Uterus (tissue), 4 donors: ENCODE measurements at places on chromosomes 2 and 18. TPM values are rescaled to one million over a fixed set of nuclear protein-coding genes. Genes with fewer than 3 reads are reported as not detected.

DNA sequence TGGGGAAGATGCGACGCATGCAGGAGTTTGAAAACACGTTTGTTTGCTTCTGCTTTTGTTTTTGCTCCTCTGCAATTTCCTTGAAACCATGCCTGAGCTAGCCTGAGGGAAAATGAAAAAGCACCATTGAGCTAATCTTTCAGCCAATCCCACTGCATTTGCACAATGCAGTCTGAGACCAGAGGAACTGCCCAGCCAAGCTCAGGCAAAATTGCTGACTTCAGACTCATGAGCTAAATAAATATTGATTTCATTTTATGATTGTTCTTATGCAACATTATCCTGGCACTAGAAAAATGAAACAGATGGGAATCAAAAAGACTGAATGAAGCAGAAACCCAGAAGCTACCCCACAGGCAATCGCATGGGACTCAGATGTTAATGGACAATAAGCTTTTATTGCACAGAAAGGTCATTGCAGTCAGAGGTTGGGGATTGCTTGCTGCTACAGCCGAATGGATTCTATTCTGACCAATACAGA, 37.0 kb downstream of the TPRKB start:
- no peak overlapping the region for H3K4me3 ChIP-seq
- DNase-seq, result no peak
- H3K4me1 ChIP-seq, result no peaks in the 10 kb centered on the region
- peak overlapping the region; percentile 36 for H3K27ac ChIP-seq
- H3K27me3 ChIP-seq, result no peaks in the 10 kb centered on the region

GRCh38 chr2:2520401-2520811, 189.3 kb upstream of the MYT1L start:
- H3K36me3 ChIP-seq, result no peaks in the 10 kb centered on the region
- no peaks in the 10 kb centered on the region for H3K4me1 ChIP-seq
- H3K4me3 ChIP-seq, result no peak overlapping the region
- no peak for DNase-seq

- no peaks in the 10 kb centered on the region for H3K36me3 ChIP-seq
- no peak overlapping the region for H3K27ac ChIP-seq
- no peaks in the 10 kb centered on the region for H3K4me1 ChIP-seq
- no peaks in the 10 kb centered on the region for H3K27me3 ChIP-seq
- no peak overlapping the region for H3K4me3 ChIP-seq
Measured at GRCh38 chr18:29250259-29250658, 1073.3 kb upstream of the CDH2 start.

- no peak for DNase-seq
- H3K4me3 ChIP-seq, result no peak overlapping the region
- no peaks in the 10 kb centered on the region for H3K4me1 ChIP-seq
- no peaks in the 10 kb centered on the region for H3K36me3 ChIP-seq
- H3K27me3 ChIP-seq, result no peaks in the 10 kb centered on the region
- H3K27ac ChIP-seq, result no peak overlapping the region
Measured at GRCh38 chr2:95056461-95057459, 31.3 kb downstream of the MAL start.

Gene RBM44
- 1.0 TPM for total RNA-seq

Gene HNMT
- total RNA-seq, result 122 TPM

- H3K4me1 ChIP-seq, result no peaks in the 10 kb centered on the region
- no peak overlapping the region for H3K4me3 ChIP-seq
- no peak overlapping the region for H3K27ac ChIP-seq
- H3K36me3 ChIP-seq, result no peaks in the 10 kb centered on the region
- no peak for DNase-seq
- H3K27me3 ChIP-seq, result no peaks in the 10 kb centered on the region
Measured at GRCh38 chr2:1561811-1562421, 148.7 kb downstream of the TPO start.

Gene PLGLB1
- total RNA-seq, result 4.9 TPM

Gene PLEKHH2
- total RNA-seq, result 124 TPM

- peak overlapping the region; percentile 36 for H3K27ac ChIP-seq
- no peaks in the 10 kb centered on the region for H3K27me3 ChIP-seq
- no peaks in the 10 kb centered on the region for H3K4me1 ChIP-seq
- H3K36me3 ChIP-seq, result no peaks in the 10 kb centered on the region
- no peak for DNase-seq
- no peak overlapping the region for H3K4me3 ChIP-seq
Measured at GRCh38 chr18:35457140-35457704, 40.5 kb downstream of the INO80C start.

DNA sequence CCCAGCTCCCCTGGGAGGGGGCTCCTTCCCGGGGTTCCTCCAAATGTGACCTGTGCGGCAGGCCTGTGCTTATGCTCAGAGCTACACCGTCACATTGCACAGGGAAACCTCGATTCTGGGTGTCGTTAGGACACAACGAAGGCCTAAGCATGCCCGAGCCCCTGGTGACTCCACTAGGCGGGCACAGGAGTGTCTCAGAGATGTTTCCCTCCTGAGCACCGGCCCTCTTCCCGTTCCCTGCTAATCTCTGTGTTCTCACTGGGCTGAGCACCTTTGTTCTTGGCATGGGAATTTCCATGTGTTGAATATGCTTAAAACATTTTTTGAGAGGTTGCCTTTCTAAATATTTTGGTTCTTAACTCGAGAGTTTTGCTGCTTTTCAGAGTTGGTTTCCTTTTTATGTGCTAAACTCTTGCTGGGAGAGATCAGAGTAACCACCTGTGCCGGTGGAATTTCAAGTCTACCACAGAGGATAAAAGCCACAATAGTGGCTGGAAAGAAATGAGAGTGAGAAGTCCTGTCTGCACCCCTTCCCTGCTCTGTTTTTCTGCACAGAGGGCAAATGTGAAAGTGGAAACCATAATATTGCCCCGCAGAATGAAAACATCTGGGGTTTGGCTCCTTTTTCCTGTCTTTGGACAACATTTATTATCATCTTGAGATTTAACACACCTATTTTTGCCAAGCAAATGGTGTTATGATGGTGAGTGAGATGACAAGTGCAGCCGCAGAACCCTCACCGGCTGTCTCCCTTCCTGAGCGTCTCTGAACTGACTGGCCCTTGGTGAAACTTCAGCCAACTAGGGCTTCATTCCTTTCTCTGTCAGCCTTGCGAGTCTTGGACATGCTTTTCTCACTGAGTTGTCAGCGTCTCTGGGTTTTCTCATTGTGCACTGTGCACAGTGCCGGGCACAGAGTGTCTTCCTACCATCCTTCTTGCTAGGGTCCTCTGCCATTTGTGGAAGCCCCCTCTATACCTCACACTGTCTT, 154.1 kb downstream of the VAPA start:
- H3K4me1 ChIP-seq, result no peaks in the 10 kb centered on the region
- H3K4me3 ChIP-seq, result no peak overlapping the region
- H3K27me3 ChIP-seq, result no peaks in the 10 kb centered on the region
- H3K27ac ChIP-seq, result peak overlapping the region; percentile 44

Gene KRCC1
- 19.7 TPM for total RNA-seq

- no peak for DNase-seq
- H3K4me1 ChIP-seq, result no peaks in the 10 kb centered on the region
- no peak overlapping the region for H3K27ac ChIP-seq
- no peak overlapping the region for H3K4me3 ChIP-seq
Measured at GRCh38 chr2:188919824-188920223, 54.3 kb upstream of the COL3A1 start.

Gene NYAP2
- not detected for total RNA-seq

DNA sequence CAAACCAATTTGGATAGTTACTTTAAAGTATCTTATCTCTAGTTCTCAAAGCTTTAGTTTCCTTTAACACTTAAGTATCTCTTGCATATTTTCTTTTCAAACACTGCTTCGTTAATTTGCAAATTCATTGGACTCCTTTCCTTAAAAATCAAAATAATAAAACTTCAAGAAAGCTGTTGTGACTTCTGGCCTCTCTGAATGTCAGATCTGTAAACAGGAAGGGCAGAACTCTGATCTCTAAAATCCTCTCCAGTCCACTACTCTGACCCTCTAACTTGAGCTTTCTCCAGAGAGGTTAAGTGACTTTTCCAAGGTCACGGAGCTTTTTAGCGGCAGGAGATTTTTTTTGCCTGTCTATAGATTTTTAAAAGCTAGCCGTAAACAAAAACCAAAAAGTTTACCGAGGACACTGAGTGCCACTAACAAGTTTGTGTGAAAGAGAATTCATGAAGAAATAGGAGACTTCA, 155.5 kb downstream of the TGIF1 start:
- H3K27me3 ChIP-seq, result no peaks in the 10 kb centered on the region
- peak overlapping the region; percentile 32 for H3K4me3 ChIP-seq
- peak overlapping the region; percentile 92 for H3K27ac ChIP-seq
- H3K4me1 ChIP-seq, result no peaks in the 10 kb centered on the region
- H3K36me3 ChIP-seq, result no peaks in the 10 kb centered on the region

GRCh38 chr2:168244318-168244717, 3.1 kb downstream of the STK39 start:
- no peaks in the 10 kb centered on the region for H3K4me1 ChIP-seq
- H3K36me3 ChIP-seq, result no peaks in the 10 kb centered on the region
- H3K4me3 ChIP-seq, result no peak overlapping the region
- no peaks in the 10 kb centered on the region for H3K27me3 ChIP-seq
- no peak overlapping the region for H3K27ac ChIP-seq
- DNase-seq, result no peak

- no peaks in the 10 kb centered on the region for H3K27me3 ChIP-seq
- no peaks in the 10 kb centered on the region for H3K4me1 ChIP-seq
- DNase-seq, result no peak
- H3K27ac ChIP-seq, result no peak overlapping the region
Measured at GRCh38 chr2:25201794-25202193, 33.4 kb upstream of the POMC start.

- H3K27ac ChIP-seq, result no peak overlapping the region
- no peak overlapping the region for H3K4me3 ChIP-seq
- H3K36me3 ChIP-seq, result no peaks in the 10 kb centered on the region
- no peaks in the 10 kb centered on the region for H3K4me1 ChIP-seq
- no peaks in the 10 kb centered on the region for H3K27me3 ChIP-seq
Measured at GRCh38 chr2:223081789-223082188, 29.8 kb downstream of the KCNE4 start.

- no peaks in the 10 kb centered on the region for H3K27me3 ChIP-seq
- no peak for DNase-seq
- no peaks in the 10 kb centered on the region for H3K36me3 ChIP-seq
- no peaks in the 10 kb centered on the region for H3K4me1 ChIP-seq
- no peak overlapping the region for H3K27ac ChIP-seq
Measured at GRCh38 chr2:226701052-226701451, 98.6 kb downstream of the IRS1 start.

GRCh38 chr18:12053289-12053688, 40.4 kb upstream of the ANKRD62 start:
- DNase-seq, result no peak
- no peaks in the 10 kb centered on the region for H3K4me1 ChIP-seq
- no peaks in the 10 kb centered on the region for H3K36me3 ChIP-seq
- no peak overlapping the region for H3K4me3 ChIP-seq

Gene BOLL
- not detected for total RNA-seq

GRCh38 chr18:50706651-50707050, 113.2 kb downstream of the MRO start:
- H3K27ac ChIP-seq, result no peak overlapping the region
- no peak overlapping the region for H3K4me3 ChIP-seq
- H3K4me1 ChIP-seq, result no peaks in the 10 kb centered on the region
- H3K27me3 ChIP-seq, result no peaks in the 10 kb centered on the region
- no peak for DNase-seq

DNA sequence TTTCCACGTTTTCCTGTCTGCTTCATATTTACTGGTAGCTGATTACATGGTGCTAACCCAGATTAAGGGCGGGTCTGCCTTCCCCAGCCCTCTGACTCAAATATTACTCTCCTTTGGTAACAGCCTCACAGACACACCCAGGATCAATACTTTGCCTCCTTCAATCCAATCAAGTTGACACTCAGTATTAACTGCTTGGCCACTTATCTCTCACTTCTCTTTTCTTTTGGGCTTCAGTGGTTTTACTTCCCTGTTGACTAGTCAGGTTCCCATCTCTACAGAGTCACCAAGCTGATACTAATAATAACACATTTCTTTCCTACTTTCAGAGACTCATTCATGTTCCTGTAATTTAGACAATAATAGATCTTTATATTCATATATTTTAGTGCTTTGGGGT, 302.2 kb upstream of the MAP2 start:
- DNase-seq, result no peak
- H3K4me3 ChIP-seq, result no peak overlapping the region
- no peaks in the 10 kb centered on the region for H3K27me3 ChIP-seq
- no peaks in the 10 kb centered on the region for H3K36me3 ChIP-seq
- no peak overlapping the region for H3K27ac ChIP-seq
- no peaks in the 10 kb centered on the region for H3K4me1 ChIP-seq

DNA sequence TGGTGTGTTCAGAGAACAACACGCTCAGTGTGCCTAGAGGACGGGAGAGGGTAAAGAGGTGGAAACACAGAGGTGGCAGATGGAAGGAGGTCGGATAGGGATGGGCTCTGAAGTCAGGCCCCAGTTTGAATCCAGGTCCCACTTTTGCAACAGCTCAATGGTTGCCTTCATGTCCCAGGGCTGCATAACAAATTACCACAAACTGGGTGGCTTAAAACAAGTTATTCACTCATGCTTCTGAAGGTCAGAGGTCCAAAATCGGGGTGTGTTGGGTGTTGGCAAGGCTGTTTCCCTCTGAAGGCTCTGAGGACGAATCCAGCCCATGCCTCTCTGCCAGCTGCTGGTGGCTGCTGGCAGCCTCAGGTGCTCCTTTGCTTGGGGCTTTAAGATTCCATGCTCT, 12.7 kb upstream of the ADCY3 start:
- no peak overlapping the region for H3K27ac ChIP-seq
- H3K4me3 ChIP-seq, result no peak overlapping the region
- no peak for DNase-seq

Gene ASB1
- 29.0 TPM for total RNA-seq

Gene DCC
- total RNA-seq, result not detected

GRCh38 chr2:145626301-145626700, 1106.4 kb upstream of the ZEB2 start:
- H3K27me3 ChIP-seq, result no peaks in the 10 kb centered on the region
- no peak overlapping the region for H3K27ac ChIP-seq
- H3K4me3 ChIP-seq, result no peak overlapping the region

- no peaks in the 10 kb centered on the region for H3K27me3 ChIP-seq
- no peaks in the 10 kb centered on the region for H3K4me1 ChIP-seq
- no peaks in the 10 kb centered on the region for H3K36me3 ChIP-seq
- no peak for DNase-seq
- H3K27ac ChIP-seq, result no peak overlapping the region
Measured at GRCh38 chr2:2804528-2804927, 473.5 kb upstream of the MYT1L start.

Gene KCNJ13
- not detected for total RNA-seq

- no peak overlapping the region for H3K4me3 ChIP-seq
- H3K27me3 ChIP-seq, result no peaks in the 10 kb centered on the region
- no peak overlapping the region for H3K27ac ChIP-seq
- peaks cover 6% of the 10 kb centered on the region for H3K4me1 ChIP-seq
- DNase-seq, result no peak
- no peaks in the 10 kb centered on the region for H3K36me3 ChIP-seq
Measured at GRCh38 chr18:44704135-44704789, 23.6 kb downstream of the SETBP1 start.

- no peak overlapping the region for H3K27ac ChIP-seq
- H3K4me1 ChIP-seq, result no peaks in the 10 kb centered on the region
- H3K27me3 ChIP-seq, result no peaks in the 10 kb centered on the region
- no peak for DNase-seq
Measured at GRCh38 chr18:62140259-62140658, 46.6 kb downstream of the PIGN start.
